ENCODE measurements at places on chromosomes 13 and 19.
A peak's percentile ranks its signal among the peaks of the same experiment; 100 is the strongest.

DNA sequence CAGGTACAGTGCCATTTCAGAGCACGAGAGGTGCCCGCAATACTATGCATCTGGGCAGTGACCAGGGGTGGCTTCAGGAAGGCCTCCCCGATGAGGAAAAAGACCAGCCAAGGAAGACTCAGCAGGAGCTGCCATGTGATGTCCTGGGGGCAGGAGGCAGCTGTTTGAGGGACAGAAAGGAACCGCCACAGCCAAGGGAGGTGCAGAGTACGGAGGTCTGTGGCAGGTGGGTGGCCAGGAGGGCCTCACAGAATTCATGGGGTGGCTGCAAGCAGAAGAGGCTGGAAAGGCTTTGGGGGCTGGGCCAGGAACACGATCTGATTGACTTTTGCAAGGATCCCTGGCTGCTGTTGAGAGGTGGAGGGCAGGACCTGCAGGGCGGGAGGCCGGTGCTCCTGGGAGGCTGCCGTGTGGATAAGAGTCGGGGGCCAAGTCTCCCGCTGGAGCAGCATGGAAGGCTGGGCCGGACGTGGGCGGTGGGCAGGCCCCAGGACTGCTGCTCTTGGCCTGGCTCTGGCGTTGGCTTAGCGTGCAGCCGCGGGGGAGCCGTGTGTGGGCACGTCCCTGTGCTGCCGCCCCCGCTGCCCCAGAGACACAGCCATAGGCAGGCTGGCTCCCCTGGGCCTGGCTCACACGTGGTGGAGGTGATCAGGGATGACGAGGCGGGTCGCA, 29.1 kb downstream of the CEBPA start:
- no peak for DNase-seq

GRCh38 chr19:15337202-15337601, 4.9 kb upstream of the BRD4 start:
- DNase-seq: no peak

- no peak for DNase-seq
Measured at GRCh38 chr19:41769608-41770007, 14.3 kb downstream of the CEACAM6 start.

DNA sequence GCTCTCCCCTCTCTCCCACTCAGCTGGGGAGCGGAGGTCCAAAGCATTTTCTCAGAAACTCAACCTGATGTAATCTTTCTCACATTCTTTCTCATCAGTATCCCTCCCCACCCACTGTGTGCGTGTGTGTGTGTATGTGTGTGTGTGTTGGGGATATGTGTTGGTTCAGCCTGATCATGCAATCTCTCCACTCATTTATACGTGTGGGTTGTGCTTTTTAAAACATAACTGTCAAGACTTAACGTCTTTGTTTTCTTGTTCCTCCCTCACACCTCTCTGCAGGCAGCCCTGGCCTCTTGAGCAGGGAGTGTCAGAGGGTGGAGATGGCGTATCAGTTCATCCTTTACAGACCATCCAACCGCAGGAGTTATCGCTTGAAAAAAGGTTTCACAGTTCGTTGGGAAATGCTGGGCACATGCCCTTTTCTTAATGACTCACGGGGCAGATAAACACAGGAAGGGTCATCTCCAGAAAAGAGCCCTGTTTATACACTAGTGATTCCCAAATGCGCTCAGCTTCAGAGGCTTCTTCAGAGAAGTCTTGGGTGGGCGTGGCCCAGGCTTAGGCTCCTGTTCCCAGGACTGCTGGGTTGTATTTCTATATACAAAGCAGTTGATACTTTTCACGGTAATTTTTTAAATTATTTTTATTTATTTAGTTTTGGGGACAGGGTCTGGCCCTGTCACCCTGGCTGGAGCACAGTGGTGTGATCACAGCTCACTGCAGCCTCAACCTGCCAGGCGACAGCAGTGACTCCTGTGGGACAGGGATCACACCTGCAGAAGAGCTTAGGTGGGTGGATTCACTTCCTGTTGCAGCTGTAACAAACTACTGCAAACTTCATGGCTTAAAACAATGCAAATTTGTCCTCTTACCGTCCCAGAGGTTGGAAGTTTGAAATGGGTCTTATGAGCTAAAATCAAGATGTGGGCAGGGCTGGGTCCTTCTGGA, 60.3 kb downstream of the CCDC70 start:
- DNase-seq: no peak

DNA sequence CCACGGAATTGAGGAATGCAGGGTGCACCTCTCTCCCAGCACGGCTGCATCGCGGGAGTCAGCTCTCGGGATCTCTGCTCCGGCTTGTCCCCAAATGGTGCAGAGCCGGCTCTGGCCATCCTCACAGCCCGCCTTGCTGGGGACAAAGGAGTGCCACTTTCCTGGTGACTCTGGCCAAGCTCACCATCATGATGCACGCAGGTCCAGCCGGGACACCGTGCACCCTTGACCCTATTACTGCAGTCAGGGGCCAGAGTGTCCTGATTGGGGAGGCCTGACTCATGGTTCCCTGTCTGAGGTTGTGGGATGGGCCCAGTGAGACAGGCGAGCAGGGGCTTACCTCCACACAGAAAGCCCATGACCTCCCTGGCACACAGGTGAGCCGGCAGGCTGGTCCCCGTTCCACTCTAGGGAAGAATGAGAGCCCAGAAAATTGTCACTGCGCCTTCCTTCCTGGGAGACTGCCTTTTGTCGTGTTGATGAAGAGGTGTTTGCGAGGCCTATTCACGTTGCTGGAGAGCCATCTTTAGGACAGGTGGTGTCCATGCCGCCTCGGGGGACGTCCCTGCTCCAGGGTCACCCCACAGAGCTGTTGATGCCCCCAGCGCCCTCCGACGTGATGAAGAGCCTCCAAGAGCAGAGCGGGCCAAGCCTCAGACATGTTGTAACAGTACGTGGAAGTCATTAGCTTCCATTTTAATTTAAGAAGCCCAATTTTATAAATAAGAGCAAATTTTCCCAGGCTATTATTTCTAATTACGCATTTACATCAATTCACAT, 18.5 kb upstream of the VSTM2B start:
- DNase-seq: no peak

DNA sequence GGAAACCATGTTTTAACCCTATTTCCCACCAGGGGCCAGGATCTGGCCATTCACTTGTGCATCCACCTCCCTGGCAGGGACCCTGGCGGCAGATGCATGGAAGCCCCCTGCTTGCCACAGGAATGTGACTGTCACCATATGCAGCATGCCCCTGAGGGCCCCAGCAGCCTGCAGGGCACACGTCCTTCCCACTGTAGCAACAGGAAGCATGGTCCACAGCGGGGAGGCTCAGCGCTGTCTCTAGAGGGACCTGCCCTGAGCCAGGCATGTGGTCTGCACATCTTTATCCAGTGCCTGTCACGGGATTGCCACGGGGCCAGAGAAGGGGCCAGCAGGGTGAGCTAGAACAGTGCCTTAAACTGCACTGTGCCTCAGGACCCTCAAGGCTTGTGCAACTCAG, 34.9 kb upstream of the MCF2L start:
- DNase-seq: no peak

GRCh38 chr19:18158467-18158866, 5.5 kb downstream of the PIK3R2 start:
- DNase-seq: no peak

- DNase-seq: no peak
Measured at GRCh38 chr19:3216874-3217273, 7.6 kb upstream of the CELF5 start.

DNA sequence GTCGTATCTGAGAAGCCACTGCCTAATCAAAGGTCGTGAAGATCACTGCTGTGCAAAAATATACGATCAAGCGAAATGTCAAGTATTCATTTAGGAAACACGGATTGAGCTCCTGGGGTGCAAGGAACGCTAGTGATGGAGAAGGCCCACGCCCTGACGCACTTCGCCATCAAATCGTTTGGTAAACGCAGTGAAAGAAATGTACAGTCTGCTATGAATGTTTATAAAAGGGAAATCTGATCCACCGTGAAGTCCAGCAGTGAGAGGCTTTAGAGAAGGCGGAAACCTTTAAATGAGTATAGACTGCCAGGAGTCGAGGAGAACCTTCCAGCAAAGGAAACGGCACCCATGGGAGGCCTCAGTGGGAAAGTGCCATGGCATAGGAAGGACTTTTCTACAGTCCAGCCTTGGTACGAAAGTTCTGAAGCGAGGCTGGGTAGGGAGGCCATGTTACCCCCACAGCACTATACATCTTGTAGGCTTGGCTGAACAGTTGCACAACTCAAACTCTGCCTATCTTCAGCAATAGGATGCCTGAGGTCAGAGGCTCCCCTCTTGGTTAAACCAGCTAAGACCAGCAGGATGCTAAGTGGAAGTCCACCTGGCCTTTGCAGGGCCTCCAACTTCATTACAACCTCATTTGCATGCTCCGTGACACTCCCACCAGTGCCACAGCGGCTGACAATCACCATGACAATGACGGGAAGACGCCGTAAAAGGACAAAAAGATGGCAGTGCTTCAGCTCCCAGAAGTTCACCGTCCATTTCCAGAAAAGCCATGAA, 20.4 kb downstream of the PCID2 start:
- DNase-seq: no peak

DNA sequence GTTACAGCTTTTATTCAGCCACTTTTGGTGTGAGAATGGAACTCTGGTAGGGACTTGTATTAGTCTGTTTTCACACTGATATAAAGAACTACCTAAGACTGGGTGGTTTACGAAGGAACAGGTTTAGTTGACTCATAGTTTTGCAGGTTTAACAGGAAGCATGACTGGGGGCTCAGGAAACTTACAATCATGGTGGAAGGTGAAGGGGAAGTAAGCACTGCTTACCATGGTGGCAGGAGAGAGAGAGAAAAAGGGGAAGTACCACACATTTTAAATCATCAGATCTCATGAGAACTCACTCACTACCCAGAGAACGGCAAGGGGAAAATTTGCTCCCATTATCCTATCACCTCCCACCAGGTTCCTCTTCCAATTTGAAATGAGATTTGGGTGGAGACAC, 942.2 kb downstream of the PCDH17 start:
- DNase-seq: no peak

- DNase-seq: no peak
Measured at GRCh38 chr19:39142630-39143029, 17.0 kb downstream of the PAK4 start.

DNA sequence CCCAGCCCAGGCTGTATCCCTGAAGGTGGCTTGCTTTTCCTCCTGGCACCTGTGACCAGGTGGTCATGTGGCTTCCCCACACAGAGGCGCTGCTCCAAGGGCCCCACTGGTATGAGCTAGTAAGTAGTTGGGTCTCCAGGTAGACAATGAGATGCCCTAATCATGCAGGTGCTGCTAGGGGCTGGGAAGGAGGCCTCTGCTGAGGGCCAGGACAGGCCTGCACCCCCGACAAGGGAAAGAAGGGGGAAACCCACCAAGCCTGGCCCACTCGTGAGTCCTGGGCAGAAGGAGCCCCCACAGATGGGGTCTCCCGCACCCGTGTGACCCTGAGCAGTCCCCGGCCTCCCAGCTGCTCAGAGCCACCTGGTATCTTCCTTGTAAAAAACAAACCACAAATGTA, 13.2 kb downstream of the PEX11G start:
- DNase-seq: no peak

- no peak for DNase-seq
Measured at GRCh38 chr13:93140912-93141311, 85.7 kb upstream of the GPC6 start.

- DNase-seq: peak; percentile 64
Measured at GRCh38 chr13:98476106-98476505, 100.8 kb downstream of the STK24 start.

- no peak for DNase-seq
Measured at GRCh38 chr19:19438366-19439175, 33.1 kb downstream of the GATAD2A start.

DNA sequence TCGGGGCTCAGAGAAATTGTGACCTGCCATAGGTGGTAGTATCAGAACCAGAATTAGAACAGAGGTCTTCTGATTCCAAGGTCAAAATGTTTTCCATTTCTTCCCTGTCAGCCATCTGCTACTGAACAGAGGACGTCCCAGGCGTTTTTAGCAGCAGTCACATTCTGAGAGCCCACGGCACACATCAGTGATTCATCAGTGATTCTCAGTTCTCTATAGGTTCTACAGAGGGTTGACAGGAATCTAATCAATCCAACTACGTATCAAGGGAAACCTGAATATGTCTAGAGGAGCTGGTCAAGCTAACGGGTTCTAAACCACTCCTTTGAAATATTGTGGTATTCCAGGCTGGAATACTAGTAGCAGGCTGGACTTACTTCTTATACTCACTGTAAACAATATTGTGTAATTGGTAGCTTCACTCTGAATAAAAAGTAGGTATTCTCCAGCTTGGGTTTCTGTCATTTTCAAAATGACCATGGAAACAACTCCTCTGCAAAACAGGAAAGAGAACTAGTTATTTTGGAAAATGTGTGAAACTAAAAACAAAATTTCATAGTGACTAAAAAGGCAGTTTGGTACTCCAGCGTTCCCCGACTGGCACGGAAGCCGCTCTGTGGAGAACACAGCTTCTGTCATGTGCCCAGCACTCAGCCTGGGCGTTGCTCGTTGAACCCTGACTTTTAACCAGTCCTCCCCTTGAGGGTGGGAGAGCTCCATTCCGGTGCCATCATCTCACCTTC, 43.2 kb downstream of the FLT3 start:
- no peak for DNase-seq

- DNase-seq: no peak
Measured at GRCh38 chr19:48780631-48781391, 25.5 kb downstream of the FGF21 start.

GRCh38 chr13:44147233-44147632, 226.4 kb upstream of the SERP2 start:
- no peak for DNase-seq

- no peak for DNase-seq
Measured at GRCh38 chr19:58570770-58571574, 2.2 kb downstream of the MZF1 start.

- DNase-seq: no peak
Measured at GRCh38 chr13:32162395-32163005, 130.9 kb downstream of the FRY start.

- DNase-seq: no peak
Measured at GRCh38 chr19:5406816-5407215, 48.4 kb upstream of the ZNRF4 start.

- DNase-seq: peak; percentile 37
Measured at GRCh38 chr13:94710881-94711560, 1.3 kb downstream of the SOX21 start.

- DNase-seq: no peak
Measured at GRCh38 chr19:56875717-56876116, 35.2 kb upstream of the PEG3 start.
